ENCODE measurements at places on chromosomes 2 and 18. TPM values are rescaled to one million over a fixed set of nuclear protein-coding genes. Genes with fewer than 3 reads are reported as not detected.

GRCh38 chr2:135074216-135074615 lies 22.1 kb downstream of the RAB3GAP1 start:
- no peak for DNase-seq

The ASB18 gene
- 0.04 TPM for polyA plus RNA-seq

DNA sequence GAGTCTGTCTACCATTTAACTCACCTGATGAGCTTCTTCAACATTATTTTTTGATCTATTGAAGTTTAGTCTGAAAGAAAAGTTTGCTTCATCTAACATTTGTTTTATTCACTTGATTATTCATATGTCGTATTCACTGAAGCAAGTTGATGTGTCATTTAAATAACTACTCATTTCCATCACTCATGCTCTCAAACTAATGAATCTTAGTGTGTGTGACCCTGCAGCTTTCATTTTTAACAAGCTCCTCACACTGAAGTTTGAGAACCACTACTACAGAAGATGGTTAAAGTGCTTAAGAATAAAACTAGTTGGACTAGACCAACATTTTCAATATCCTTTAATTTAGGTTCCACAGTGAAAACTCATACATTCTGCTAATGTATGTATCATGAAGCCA lies 1.8 kb upstream of the ABI2 start:
- no peak for DNase-seq

The FAHD2B gene
- polyA plus RNA-seq: 25.7 TPM

The FKBP1B gene
- 16.4 TPM for polyA plus RNA-seq

The C2orf72 gene
- polyA plus RNA-seq: 0.72 TPM

DNA sequence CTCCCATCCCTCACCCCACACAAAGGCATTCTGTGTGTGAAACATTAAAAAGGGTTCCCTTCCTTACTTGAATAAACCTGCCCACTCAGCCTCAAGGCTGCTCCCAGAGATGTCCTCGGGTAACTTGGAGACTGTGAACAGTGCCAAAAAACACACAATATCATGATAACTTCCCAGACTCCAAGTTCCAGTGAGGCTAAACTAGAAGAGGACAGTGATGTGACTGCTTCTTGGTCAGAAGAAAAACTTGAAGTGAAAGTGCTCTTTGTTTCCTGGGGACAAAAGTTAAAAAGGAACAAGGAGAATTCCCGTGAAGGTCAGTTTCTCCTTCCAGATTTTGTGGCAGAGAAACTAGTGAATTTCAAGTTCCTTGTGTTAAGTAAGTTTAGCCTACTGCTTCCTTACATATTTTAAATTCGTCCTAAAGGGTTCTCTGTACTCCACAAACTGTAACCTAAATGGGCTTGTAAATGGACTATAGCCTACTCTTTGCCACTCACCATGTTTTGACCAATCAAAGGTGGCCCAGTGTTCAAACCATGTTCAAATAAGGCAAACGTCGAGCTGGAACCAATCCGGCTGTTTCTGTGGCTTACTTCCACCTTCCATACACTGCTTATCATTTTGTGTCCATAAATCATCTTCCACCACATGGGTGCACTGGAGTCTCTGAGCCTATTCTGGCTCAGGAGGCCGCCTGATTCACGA lies 20.4 kb downstream of the TPRKB start:
- no peak for DNase-seq

GRCh38 chr2:235928751-235929370 lies 239.3 kb downstream of the GBX2 start:
- no peak for DNase-seq

GRCh38 chr2:225865468-225865867 lies 466.0 kb downstream of the NYAP2 start:
- DNase-seq: no peak

The ALKAL2 gene
- 7.5 TPM for polyA plus RNA-seq

- DNase-seq: no peak
These were observed 2.0 kb upstream of the TEX44 start for GRCh38 chr2:231590614-231591013.

The TUBB8B gene
- polyA plus RNA-seq: 1.2 TPM

The BOLL gene
- polyA plus RNA-seq: not detected

DNA sequence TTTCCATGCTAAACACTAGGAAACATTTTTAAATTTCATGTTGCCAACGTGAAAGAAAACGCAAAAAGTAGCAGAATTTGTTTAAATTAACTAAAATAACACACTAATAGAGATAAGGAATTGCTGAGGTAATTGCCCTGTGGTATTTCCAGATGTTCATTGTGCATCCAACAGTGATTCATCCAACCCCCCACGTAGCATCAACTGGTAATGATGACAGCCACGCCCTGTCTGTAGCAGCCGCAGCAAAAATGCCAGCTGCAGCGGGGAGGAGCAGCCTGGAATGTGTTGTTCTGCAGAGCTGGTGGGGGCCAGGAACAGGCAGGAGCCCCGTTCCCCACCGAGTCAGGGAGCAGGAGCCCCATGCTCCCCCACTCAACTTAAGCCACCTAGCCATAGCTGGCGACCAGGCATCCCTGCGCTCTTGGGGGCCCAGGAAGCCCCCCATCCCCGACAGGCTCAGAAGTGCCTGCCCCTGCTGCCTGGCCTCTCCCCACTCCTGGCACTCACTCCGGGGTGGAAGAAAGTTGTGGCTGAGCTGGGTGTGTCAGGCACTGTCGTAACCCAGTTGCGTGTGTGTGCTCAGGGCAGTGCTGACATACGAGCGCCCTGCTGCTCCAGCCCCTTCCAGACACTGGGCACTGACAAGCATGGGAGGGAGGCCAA lies 695.1 kb upstream of the ACVR2A start:
- no peak for DNase-seq

DNA sequence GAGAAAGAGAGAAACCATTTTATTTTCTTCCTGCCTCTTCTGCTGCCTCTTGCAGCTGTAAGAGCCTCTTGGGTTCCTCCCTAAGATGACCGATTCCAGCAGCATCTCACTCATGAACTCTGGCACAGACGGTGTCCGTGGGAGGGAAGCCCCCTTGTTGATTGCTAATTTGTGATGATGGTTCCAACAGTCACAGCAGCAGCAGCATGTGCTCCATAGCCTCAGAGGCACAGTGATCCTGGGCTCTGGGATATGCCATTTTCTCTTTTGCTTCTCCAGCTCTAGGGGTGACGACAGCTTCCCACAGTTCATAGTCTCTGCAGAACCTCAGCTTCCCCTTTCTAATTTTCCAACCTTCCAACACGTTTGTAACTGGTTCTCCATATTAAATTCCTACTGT lies 324.2 kb upstream of the HS6ST1 start:
- no peak for DNase-seq

DNA sequence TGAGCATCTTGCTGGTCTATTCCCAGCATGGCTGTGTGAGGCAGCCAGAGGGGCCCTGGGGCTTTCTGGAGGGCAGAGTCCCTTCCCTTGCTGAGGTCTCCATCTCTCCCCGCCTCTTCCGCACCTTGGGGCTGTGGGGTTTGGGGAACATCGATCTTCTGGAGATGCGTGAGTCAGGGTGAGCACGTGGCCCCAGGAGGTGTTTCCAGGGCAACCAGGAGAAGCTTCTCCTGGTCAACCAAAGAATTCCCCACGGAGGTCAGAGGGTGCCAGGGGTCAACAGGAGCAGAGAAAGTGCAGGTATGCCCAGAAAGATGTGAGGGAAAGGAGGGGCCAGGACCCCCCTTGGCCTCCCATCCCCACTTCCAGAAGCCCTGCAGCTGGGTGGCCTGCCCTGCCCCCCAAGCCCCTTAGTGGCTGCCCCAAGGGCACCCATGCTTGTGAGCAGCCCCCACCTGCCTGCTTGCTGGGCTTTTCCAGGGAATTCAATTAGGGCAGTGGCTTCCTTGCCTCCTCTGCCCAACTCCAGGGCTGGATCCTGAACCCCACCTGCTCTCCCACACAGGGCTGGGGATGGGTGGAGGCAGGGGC lies 2.8 kb upstream of the PROM2 start:
- DNase-seq: no peak

The SLC4A5 gene
- polyA plus RNA-seq: 8.5 TPM

The G6PC2 gene
- polyA plus RNA-seq: not detected

- DNase-seq: no peak
These were observed 33.6 kb upstream of the B3GNT7 start for GRCh38 chr2:231361701-231362554.

GRCh38 chr2:130875935-130876334 lies 39.2 kb downstream of the ARHGEF4 start:
- DNase-seq: no peak
